Peyer's patch (tissue), 4 donors: ENCODE measurements at places on chromosomes 2 and 18.
A peak's percentile ranks its signal among the peaks of the same experiment; 100 is the strongest.

DNA sequence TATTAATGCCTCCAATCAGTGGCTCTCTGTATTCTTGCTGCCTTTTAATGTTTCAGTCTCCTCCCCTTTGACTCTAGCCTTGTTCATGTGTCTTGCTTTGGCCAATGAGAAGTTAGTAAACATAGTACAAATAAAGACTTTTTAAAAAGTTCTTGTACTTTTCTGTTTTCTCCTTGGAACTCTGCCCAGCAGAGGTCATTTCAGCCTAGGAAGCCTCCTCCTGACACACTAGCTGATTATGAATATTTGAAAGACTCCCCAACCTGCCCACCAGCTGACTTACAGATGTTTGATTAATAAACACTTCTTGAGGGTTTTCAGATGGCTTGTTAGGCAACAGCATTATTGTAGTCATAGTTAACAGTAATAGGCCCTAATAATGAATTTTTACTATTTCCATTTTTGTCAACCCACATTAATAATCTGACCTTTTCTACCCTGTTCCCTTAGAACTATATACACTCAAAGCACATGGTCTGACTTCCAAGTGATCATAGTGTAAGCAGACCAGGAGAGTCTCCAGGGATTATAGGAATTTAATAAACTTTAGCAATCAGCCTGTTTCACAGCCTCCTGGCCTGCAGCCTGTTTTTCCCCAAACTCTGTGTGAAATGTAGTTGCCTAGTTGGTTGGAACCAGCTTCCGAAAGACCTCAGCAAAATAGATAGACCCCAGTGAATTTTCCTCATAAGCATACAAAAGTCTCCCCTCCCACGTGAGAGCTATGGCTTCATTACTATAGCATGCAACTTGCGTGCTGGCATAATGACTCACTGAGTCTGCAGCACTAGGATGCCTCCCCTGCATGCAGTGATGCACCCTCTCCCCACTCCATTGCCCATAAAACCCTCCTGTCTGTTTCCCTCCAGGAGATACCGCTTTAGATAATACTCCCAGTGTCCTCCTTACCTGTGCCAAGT is 670.7 kb upstream of the ZNF804A start:
- DNase-seq, result no peak

GRCh38 chr2:156311976-156312375 is 20.5 kb downstream of the NR4A2 start:
- DNase-seq, result no peak

- DNase-seq, result no peak
These were observed 182.3 kb downstream of the RDH14 start for GRCh38 chr2:18378020-18378653.

GRCh38 chr2:127083819-127084503 is 23.0 kb downstream of the BIN1 start:
- peak; percentile 86 for DNase-seq

GRCh38 chr2:41936771-41937463 is 110.9 kb upstream of the PKDCC start:
- no peak for DNase-seq

GRCh38 chr2:212995920-212996319 is 155.5 kb downstream of the IKZF2 start:
- no peak for DNase-seq

DNA sequence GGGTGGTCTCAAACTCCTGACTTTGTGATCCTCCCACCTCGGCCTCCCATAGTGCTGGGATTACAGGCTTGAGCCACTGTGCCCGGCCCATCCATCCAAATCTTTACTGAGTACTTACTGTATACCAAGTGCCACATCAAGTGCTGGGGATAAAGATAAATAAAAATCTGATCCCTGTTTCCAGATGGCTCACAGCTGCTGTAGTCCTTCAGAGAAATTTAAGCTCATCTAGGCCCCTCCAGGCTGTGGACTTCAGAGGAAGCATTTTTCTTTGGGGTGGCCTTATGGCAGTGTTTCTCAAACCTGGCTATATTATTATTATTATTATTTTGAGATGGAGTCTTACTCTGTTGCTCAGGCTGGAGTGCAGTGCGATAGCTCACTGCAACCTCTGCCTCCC is 33.7 kb upstream of the GTF2A1L start:
- no peak for DNase-seq

DNA sequence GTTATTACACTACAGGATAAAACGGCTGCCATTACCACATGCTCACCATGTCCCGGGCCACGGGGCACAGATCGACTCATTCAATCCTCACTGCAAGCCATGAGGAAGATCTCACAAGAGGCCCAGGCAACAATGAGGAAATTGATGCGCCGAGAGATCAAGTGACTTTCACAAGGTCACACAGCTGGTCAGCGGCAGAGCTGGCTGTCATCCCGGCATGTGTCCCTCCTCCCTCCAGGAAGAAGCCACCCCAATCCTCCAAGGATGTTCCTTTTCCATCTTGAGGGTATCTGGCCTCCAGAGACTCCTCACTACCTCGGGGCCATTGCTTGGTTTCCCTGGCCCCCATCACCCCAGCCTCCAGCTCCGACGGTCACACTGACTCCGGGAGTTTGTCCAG is 65.3 kb upstream of the GLI2 start:
- no peak for DNase-seq

GRCh38 chr2:211367711-211368110 is 811.3 kb downstream of the CPS1 start:
- no peak for DNase-seq

DNA sequence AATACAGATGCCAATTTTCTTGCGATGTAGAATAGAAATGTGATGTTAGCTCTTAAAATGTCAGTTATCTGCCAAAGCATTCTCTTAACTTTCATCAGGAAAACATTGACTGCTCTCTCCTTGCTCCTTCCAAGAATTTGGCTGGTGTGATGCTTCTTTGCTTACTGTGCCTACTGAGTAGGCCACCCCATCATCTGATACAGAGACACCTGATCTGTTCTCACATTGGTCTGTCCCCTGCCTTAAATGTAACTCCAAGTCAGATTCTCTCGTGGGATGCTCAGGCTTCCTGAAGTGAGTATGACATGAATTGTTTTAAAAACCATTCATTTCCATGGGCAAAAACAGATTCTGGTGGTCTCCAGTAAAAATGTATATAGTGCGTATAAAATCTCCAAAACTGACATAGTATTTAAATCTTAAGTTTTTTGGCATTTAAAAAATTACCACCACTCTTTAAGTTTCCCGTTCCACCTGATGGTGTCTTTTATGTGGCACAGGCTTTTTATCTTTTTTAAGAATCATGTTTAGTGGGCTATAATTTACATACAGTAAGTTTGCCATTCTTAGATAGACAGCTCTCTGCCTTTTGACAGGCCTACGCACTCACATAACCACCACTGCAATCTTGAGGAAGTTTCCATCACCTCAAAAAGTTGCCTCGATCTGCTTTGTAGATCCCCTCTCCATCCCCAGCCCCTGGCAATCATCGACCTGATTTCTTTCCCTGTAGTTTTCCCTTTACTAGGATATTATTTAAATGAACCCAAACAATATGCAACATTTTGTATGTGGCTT is 36.6 kb downstream of the UBE2F start:
- DNase-seq, result no peak

GRCh38 chr2:109222825-109223471 is 93.9 kb downstream of the SH3RF3 start:
- DNase-seq, result no peak

DNA sequence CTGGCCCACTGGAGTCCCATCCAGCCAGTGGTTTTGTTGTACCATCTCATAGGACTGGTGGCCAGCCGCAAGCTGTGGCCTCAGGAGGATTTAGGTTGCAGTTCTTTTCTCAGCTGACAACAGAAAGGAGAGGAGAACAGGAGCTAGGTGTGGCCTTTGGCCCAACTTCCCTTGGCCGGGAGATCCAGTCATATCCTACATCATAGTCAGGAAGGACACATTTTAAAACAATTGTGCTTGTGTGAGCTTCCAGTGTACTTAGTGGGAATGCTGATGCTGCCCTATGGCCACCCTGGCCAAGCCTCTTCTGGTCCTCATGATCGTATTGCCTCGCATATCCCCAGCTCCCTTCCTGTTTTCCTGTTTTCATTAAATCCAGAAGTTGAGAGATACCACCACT is 98.1 kb downstream of the WDSUB1 start:
- no peak for DNase-seq

GRCh38 chr2:38704664-38705063 is 38.8 kb downstream of the GALM start:
- no peak for DNase-seq

DNA sequence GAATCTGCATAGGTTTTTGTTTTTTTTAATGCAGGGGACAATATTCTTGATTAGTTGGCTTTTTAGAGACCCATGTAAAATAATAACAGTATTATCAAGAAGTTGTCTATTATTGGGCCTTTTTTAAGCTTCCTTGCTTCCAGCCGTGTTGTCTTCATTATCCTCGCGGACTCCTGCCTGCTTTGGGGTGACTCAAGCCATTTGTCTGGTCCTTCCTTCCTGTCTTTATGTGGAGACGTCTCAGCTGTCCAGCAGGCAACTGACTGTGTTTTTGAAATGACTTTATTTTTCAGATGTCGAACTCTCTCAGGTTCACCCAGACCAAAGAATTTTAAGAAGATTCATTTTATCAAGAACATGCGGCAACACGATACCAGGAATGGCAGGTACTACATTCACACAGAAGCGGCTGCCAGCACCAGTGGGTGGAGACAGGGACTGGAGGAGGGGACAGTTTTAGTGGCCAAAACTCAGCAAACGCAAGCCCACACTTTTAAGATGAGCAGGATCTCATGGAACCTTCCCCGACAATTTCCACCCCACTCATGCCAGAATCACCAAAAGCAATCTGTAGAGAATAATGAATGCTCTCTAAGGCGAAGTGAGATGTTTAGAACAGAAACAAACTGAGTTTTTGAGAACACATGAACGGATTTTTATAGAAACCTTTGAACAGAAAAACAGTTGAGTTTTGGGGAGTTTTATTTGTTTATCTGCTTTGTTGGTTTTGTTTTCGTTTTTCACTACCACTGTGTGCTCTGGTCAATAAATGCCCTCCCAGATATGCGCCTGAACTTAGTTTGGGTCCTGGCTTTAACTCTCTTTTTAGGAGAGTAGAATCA is 59.1 kb downstream of the CABLES1 start:
- DNase-seq, result no peak

DNA sequence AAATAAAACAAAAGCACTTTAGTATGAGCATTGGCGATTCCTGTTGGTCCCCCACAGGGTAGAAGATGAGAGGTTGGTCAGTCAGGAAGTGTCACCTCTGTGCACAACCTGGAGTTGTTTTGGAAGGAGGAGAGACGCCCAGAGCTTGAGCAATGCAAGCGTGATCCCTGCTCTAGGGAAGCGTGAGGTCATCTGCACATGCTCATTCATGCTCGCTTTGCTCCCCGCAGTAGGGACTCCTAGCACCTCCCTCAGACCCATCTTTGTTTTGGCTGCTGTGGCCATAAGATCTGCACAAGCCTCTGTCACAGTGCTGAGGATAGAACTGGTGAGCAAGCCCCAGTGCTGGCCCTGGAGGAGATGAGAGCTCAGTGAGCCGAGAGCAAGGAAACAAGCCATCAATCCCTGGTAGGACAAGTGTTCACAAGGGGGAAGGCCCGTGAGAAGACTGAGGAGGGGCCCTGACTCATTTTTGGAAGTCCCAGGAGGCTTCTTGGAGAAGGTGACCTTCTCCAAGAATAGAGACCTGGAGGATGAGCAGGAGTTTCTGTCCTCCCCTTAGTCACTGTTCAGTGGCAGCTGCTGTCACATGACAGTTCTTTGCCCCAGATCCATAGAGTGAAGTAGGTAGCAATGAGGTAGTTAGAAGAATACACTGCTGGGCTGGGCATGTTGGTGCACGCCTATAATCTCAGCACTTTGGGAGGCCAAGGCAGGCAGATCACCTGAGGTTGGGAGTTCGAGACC is 13.3 kb upstream of the ATP8B1 start:
- DNase-seq, result no peak
